ENCODE measurements at places on chromosomes 12 and 14.

DNA sequence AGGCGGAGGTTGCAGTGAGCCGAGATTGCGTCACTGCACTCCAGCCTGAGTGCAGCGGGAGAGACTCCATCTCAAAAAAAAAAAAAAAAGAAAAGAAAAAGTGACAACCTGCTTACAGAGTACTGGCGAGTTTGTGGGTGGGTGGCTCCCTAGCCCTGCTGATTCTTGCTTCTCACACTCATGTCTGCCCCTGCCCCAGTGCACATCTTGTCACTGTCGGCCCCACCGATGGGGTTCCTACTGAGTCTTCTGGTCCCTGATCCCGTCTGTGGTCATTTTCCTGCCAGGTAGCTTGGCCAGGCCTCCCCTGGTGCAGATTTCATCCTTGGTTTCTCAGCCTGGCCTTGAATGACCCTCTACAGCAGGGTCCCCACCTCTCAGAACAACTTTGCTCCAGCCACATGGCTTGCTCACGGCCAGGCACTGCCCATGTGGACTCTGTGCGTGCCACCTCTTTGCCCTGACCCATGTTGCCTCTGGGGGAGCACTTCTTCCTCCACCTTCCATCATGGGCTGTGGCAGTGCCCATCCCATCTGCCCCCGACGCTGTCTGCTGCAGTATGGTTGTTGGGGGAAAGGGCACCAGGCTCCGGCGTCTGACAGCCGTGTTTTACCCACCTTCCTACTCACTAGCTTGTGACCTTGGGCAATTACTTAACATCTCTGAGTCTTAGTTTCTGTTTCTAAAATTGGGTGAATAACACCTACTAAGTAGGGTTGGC, 2.1 kb upstream of the PTPN6 start:
- DNase-seq = peak; percentile 86

DNA sequence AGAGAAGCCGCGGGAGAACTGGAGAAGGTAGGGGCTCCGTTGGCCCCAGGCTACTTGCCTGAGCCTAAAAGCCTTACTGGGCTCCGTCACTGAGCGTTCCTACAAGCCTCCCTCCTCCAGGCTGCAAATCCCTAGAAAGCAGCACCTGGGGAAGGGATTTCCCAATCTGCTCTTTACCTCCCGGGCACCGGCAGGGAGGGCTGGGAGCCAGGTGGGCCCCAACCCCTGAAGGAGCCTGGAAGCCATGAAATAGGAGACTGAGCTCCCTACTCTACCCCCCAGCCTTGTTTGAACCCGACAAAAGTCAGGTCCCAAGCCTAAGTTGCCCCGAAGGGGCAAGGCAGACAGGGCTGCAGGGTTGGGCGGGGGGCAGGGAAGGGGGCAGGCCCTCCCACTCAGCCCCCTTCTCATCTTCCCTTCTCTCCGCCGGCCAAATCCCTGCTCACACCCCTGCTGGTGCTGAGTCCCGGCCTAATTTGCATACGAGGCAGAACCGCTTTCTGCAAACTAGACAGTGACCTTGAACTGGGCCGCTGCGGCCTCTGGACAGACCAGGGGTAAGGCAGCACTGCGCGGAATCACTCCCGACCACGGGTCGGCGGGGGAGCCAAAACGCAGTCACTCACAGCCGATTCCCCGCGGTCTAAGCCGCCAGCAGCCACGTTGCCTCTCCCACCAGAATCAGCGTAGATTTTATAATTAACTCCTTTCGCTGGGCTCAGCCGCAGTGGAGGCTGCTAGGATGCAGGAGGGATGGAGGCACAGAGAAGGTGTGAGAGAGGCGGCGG, 3.7 kb upstream of the HOXC12 start:
- peak; percentile 56 for DNase-seq

GRCh38 chr14:84152452-84152851, 1377.5 kb upstream of the FLRT2 start:
- no peak for DNase-seq

- DNase-seq = no peak
Observed at GRCh38 chr14:100906420-100906819, 2.9 kb upstream of the RTL1 start.

DNA sequence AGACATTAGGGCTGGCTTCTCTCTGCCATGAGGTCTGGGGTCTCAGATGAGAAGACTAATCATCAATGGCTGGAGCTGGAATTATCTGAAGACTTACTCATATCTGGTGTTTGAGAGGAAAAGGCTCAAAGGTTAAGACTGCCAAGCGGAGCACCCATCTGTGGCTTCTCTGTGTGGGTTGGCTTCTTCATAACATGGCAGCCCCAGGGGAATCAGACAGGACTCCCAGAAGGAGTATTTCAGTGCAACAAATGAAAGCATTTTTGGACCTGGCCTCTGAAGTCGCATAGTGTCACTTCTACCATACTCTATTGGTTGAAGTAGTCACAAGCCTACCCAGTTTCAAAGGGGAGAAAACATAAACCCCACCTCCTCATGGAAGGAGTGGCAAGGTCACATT, 171.8 kb upstream of the KRR1 start:
- DNase-seq = no peak

- no peak for DNase-seq
Observed at GRCh38 chr14:88289234-88289633, 33.8 kb downstream of the KCNK10 start.

- DNase-seq = no peak
Observed at GRCh38 chr14:95407354-95407753, 87.6 kb upstream of the CLMN start.

DNA sequence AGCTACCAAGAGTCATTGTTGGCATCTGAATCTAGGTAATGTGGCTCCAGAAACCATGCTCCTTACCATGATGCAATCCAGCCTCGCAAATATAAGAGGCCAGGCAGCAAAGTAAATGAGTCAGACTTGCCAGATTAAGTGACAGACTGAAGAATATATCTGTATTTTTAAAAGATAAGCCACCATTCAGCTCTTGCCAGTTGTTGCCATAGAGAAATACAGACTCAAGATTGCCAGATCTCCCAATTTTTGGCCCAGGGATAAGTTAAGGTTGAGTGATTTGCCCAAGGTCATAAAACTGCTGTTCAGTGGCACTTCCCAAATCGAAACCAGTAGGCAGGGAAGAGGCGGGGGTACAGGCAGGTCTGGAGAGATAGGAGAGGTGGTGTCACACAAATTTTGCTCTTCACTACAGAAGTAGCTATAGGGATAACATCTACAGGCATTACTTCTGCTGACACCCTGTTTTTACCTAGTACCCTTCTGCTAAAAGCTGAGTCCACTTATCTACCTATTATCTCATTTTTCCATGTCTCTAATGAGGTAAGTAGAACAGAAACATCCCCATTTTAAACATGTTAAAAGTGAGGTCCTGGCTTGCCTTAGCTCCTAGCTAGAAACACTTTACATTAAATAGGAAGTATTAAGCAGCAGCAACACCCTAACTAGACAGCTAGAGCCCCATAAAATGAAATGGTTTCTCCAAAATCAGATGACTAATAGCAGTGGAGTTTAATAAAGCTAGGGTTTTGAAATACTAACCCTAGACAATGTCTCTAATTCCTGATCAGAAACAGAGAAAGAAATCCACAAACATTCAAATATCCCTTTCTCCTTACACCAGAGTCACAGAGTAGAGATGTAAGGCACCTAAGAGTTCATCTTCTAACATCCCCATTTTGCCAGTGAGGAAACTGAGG, 19.5 kb downstream of the DCAF5 start:
- DNase-seq = peak; percentile 17

DNA sequence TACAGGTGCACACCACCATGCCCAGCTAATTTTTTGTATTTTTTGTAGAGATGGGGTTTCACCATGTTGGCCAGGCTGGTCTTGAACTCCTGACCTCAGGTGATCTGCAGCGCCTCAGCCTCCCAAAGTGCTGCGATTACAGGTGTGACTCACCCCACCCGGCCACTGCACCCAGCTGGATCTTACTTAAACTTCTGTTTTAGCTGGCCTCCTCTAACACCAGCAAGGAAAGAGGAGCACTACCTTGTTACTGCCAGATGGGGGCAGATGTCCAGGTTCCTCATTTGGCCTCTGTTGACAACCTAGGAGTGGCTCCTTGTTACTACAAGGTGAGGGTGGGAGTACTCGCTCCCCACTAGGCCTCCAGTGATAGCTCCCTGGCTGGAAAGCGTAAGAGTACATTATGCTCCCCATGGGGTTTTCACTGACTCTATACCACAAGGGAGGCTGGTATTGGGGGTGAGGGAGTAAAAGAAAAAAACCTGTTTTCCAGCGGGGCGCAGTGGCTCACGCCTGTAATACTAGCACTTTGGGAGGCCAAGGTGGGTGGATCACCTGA, 13.2 kb upstream of the ARF6 start:
- no peak for DNase-seq

DNA sequence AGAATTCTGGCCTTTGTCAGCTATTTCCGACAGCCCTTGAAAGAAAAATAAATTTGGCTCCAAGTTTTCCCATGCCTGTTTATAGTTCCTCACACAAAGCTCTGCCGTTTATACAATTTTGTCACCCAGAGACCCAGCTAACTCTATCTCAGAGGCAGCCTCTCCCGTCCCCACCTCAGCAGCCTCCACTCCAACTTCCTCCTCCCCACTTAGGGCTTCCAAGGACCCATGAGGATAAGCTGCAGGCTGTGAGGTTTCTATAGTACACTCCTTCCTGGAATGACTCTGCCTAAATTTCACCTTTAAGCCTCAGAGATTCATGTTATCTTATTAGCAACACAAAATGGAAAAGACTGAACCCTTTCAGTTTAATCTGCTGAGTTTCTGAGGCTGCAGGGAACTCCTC, 71.8 kb downstream of the TTC9 start:
- DNase-seq = no peak

- no peak for DNase-seq
Observed at GRCh38 chr12:106753526-106753925, 21.0 kb upstream of the RIC8B start.

DNA sequence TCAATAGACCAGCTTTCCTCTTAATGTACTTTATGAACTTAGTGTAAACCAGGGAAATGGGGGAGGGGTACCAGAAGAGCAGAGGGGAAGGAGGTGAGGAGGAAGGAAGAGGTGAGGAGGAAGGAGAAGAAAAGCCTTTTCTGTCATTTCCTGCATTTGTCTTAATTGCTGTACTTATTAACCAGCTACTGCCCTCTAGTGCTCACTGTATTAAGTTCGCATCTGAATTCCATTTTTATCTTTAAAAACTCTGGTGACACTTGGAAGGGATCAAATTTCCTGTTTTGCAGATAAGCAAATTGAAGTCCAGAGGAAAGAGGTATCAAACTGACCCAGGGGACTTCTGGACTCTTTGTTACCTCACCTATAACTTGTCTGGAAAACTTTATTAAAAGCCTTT, 22.2 kb downstream of the MANSC1 start:
- DNase-seq = no peak

Measured in osteoblast (primary cell).